AG04449 (cell line): ENCODE measurements at places on chromosomes 1 and 21.

DNA sequence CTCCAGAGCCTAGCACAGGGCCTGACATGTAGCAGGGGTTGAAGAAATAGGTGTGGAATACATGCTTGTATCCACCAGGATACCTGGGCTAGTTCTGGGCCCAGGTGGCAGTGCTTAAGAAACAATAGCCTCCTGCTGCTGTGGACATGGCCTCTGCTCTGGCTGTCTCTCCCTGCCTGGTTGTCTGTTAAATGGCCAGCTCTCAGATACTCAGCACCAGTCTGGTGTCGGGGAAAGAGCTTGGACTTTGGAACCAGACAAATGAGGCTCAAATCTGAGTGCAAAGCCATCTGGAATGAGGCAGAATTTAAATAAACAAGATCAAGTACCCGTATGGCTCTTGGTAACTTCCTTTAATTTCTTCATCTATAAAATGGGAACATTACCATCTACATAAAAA is 31.5 kb downstream of the SESN2 start:
- DNase-seq: no peak

- no peak for DNase-seq
These were observed 696 bp downstream of the GUK1 start for GRCh38 chr1:228140724-228141225.

GRCh38 chr1:113870778-113871177 is 734 bp downstream of the PTPN22 start:
- no peak for DNase-seq

GRCh38 chr1:183941001-183941400 is 96.5 kb downstream of the COLGALT2 start:
- no peak for DNase-seq

- DNase-seq: no peak
These were observed 841 bp downstream of the SNX27 start for GRCh38 chr1:151612501-151613281.
